ENCODE measurements at places on chromosomes 4 and X.

- DNase-seq = no peak
Observed at GRCh38 chr4:122709236-122709635, 23.3 kb upstream of the BBS12 start.

DNA sequence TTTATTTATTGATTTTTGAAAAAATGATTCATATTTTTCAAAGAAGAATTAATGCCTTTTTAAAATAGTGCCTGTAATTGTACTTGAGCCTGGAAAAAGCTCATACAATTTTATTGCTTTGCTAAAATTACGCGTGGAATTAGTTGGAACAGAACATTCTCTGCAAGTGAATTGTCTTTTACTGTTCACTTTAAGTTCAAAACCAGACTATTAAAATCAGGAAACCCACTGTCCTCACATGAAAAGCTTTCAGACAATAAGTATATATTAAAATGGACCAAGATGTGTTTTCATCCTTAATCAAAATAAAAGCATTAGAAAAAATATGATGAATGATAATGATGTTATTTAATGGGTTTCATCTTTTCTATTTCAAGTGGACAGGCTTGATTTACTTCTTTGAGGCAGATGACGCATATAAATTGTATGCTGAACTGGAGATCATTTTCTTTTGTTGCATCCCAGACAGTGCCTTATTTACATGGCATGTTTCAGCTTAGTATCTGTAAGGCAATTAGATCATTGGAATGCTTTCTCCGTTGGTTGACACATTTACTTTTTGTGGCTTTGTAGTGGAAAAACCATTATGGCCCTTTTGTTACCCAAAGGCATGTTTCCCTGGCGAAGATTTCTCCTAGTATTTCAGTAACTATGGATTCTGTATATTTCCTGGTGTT lies 299.0 kb upstream of the MAGEC2 start:
- DNase-seq = no peak

GRCh38 chrX:124736553-124737270 lies 390.3 kb downstream of the SH2D1A start:
- no peak for DNase-seq

DNA sequence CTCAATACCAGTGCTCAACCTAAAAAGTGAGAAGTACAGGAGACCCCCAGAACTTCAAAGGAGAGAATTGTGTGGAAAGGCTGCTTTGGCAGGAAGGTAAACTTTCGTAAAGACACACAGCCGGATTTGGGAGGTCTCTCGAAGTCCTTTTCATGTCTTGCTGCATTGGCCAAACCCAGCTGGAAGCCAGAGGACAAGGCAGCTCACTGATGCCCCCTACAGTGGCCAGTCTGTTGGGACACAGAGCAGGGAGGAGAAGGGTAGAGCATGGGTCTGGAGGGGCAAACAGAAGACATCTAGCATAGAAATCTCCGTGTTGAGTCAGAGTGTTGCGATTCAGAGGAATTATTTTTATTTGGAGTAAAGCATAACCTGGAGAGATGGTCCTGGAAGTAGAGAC lies 198.9 kb downstream of the ANK2 start:
- DNase-seq = no peak

GRCh38 chr4:24849351-24849750 lies 54.0 kb downstream of the SOD3 start:
- no peak for DNase-seq

GRCh38 chrX:70096052-70096451 lies 33.8 kb downstream of the OTUD6A start:
- DNase-seq = peak; percentile 25

GRCh38 chrX:41720125-41720779 lies 3.7 kb upstream of the GPR82 start:
- DNase-seq = no peak

GRCh38 chr4:180564448-180564847 lies 1678.8 kb upstream of the TENM3 start:
- no peak for DNase-seq

DNA sequence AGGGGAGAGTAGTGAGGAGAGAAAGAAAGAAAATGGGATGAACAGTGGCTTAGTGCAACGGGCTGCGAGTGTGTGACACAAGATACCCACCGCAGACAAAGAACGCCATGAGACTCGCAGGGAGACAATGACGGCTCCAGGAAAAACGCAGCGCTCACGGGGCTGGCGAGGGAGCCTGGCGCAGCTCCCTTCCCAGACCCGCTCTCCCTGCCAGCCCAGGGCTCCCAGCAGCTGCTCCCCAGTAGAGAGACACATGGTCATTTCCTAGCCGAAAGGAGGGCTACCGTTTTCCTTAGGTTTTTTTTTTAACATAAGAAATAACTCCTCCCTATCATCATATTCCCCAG lies 149.5 kb downstream of the MAML3 start:
- peak; percentile 85 for DNase-seq

DNA sequence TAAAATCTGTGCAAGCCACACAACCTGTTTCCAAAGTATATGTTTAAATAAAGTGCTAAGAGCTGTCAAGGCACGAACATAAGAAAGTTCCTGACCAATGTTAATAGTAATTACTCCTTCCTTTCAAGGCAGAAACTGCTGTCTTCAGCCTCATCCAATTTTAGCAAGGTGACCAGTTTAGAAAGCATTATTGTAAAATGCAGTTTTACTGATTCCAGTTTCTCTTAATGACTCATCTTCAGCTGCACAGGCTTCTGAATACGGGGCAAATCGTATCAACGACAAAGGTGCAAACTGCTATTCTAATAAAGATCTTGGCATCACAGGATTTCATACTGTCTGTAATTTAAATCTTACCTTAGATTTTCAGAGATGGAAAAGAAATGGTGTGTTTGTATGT lies 87.5 kb downstream of the PPP3CA start:
- peak; percentile 5 for DNase-seq

DNA sequence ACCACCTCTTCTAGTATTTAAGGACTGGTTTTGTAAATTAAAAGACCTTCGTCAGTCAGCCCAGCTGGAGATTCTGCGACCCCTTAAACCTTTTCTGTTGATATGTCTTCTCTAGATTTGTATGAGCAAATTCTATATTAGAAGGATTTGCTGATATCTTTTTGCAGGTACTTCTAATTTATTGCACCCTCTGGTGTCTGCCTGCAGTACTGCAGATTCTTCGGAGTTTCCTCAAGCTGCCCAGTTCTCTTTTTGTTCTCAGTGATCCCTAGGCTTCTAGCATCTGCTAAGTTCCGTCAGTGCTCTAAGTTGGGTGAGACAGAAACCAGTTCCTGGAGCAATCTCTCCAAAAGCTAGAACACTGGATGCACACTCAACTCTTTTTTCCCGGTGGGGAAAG lies 545.2 kb downstream of the C4orf33 start:
- peak; percentile 37 for DNase-seq

- DNase-seq = no peak
Observed at GRCh38 chr4:185036019-185036418, 17.7 kb downstream of the HELT start.

DNA sequence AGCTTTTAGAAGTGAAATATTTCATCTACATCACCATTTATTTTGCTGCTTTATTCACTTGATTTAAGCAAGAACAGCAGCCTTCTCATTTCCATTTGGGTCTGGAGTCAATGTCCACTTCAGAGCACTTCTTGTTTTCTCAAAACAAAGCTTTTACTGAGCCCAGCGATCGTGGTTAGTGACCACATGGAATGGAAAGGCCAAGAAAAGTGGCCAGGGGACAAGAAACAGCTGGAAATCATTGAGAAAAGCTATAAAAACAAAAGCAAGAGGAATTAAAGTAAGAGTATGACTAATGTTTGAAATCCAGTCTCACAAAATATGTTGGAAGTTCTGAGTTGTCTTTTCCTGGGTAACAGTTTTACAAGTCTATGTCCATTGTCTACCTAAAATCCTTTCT lies 328.4 kb upstream of the INTU start:
- peak; percentile 44 for DNase-seq

DNA sequence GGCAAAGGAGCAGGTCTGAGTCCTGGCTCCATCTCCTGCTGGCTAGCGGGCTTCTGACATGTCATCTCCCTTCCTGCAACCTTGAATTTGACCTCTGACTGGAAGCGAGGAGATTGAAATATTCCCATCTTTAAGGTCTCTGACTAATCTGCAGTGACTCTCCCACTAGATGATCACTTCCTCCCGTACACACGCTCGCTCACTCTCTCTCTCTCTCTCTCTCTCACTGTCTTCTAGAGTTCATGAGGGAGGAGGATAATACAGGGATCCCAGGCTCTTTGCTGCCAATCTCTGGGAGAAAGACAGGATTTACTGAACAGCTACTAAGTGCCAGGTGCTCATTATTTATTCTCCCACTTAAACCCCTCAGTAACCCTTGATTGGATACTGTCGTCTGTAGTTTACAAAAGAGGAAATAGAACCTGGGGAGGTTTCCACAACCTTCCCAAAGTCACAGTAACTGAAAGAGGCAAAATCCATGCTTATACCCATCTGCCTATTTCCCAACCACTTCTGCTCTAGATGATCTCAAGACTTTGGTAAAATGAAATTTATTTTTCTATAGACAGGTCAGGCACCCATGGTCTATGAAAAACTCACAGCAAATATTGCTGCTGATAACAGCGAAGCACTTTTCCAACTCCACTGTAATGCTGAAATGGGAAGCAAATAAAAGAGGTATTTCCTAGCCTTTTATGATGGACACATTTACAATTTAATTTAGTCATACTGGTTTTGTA lies 193.5 kb upstream of the C1QTNF7 start:
- peak; percentile 51 for DNase-seq

DNA sequence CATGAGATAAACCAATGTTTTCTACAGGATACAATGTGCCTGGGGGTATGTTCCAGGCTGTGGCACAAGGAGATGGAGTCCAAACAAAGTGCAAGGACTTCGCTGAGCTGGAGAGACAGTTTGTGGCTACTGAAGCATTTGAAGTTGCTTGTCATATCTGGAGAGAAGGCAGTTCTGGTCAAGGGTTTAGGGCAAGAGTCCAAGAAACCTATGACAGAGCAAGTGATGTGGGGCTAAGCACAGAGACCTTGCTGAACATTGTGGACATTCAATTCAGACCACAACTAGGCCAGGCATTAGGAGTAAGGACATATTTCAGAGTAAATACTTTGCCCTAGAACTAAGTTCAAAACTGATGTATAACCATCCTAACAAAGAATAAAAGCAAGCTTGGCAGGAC lies 34.8 kb downstream of the MAGED4B start:
- DNase-seq = no peak

- DNase-seq = no peak
Observed at GRCh38 chr4:21982087-21982486, 33.5 kb upstream of the KCNIP4 start.

DNA sequence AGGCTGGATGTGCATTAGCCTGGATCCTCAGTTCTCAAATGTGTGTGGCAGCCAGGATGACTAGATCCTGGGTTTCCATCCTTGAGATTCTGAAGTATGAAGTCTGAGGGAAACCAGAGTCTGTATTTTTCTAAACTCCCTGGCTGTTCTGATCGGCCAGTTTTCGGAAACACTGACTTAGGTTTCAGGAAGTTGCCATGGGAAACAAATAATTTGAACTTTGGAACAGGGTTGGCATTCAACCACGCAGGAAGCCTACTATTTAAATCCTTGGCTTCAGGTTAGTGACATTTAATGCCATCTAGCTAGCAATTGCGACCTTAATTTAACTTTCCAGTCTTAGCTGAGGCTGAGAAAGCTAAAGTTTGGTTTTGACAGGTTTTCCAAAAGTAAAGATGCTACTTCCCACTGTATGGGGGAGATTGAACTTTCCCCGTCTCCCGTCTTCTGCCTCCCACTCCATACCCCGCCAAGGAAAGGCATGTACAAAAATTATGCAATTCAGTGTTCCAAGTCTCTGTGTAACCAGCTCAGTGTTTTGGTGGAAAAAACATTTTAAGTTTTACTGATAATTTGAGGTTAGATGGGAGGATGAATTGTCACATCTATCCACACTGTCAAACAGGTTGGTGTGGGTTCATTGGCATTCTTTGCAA lies 67.6 kb downstream of the PDGFRA start:
- no peak for DNase-seq

DNA sequence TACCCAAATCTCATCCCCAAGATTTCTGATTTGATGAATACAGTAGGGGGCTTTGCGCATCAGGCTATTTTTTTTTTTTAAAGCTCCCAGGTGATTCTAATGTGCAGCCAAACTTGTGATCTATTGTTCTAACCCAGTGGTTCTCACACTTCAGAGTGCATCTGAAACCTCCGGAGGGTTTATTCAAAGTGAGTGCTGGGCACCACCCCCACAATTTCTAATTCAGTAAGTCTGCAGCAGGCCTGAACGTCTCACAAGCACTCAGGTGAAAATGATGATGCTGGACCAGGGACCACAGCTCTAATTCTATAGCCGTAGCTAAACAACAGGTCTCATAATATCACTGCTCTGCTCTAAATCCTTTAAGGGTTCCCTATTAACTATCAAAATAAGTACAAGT lies 211.4 kb downstream of the FMR1NB start:
- DNase-seq = no peak

- no peak for DNase-seq
Observed at GRCh38 chr4:74219240-74219639, 61.3 kb downstream of the MTHFD2L start.

DNA sequence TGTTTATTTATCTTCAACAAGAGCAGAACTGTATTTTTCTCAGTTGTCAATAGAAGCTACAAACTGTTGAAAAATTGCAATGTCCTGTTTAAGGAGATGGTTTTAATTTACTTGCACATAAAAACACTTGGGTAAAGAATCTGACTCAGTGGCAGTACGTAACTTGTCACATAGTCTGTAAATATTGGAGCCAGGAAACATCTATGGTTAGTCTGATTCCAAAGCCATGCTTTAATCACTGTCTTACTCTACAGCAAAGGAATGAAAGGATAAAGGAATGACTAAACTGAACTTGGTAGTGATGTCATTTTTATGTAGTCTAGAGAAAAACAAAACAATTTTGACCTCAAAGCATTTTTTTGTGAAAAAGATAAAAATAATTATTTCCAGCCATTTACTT lies 537.2 kb downstream of the STIM2 start:
- peak; percentile 37 for DNase-seq

DNA sequence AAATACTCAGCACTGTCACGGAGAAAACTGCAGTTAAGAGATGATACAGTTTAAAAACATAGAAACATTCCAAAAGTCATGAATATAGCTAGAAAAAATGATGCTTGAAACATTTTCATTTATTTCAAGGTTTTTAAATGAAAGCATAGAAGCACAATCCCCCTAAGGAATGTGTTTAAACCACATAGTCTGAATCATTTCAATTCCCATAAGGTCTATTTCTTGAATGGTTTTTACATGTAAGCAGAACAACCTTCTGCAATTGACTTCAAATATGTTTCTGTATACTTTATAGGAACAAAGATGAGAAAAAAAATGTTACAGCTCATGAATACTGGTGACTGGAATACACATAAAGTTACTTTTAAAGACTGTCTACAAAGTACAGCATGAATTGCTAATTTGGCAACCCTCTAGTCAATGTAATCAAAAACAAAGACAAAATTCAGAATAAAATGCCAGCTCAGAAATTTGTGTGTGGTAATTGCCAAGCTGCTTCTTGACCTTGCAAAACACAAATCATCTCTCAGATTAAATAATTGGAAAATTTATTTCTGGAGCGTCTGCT lies 886.4 kb upstream of the ADGRL3 start:
- no peak for DNase-seq

All from GM03348 (cell line).